ENCODE measurements at places on chromosomes 4 and X. TPM values are rescaled to one million over a fixed set of nuclear protein-coding genes. Genes with fewer than 3 reads are reported as not detected.

DNA sequence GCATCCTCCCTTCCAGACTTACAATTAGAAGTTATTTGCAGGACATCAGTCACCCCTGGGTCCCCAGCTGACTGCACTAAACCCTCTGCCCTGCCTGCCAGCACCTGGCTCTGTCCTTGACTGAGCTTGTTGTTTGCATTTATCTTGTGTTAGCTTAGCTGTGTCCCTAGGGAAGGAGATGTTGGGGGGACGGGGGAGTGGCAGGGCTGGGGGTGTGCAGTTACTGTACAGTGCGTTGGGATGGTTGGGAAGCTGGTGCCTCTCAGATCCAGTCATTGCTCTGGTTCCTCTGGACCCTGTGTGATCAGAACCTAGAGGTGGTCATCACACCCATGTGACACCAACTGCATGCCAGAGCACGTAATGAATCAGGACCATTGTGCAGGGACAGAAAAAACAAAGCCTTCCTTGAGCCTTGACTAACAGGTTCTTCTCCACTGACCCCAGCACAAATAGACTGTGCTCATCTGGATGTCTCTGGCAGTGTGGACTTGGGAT is 32.7 kb upstream of the PROM1 start:
- DNase-seq: no peak

GRCh38 chr4:38500433-38500832 is 163.6 kb upstream of the KLF3 start:
- no peak for DNase-seq

Gene RS1
- total RNA-seq: not detected

Gene ADH1A
- total RNA-seq: 2.5 TPM

DNA sequence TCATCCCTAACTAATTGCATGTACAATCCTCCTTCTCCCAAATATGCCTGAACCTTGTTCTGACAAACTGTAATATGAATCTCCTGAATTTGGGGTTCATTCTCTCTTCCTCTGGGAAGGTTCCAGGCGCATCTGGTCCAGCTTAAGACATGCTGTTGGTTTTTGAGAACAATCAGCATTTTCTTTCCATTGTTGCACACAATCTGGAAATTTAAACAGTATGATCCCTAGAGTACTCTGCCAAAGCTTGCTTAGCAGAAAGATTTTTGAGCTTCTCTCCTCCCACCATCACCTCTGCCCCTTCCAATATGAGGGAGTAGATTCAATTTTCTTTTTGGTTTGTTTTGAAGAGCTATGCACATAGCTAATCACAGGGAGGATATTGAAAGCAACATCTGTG is 50.1 kb downstream of the SRPX start:
- DNase-seq: no peak

GRCh38 chr4:183633476-183634400 is 25.2 kb downstream of the RWDD4 start:
- no peak for DNase-seq

Gene SLC4A4
- 2.0 TPM for total RNA-seq

All from posterior vena cava (tissue), 2 donors.